ENCODE measurements at places on chromosomes 6 and 20. TPM values are rescaled to one million over a fixed set of nuclear protein-coding genes. Genes with fewer than 3 reads are reported as not detected.

DNA sequence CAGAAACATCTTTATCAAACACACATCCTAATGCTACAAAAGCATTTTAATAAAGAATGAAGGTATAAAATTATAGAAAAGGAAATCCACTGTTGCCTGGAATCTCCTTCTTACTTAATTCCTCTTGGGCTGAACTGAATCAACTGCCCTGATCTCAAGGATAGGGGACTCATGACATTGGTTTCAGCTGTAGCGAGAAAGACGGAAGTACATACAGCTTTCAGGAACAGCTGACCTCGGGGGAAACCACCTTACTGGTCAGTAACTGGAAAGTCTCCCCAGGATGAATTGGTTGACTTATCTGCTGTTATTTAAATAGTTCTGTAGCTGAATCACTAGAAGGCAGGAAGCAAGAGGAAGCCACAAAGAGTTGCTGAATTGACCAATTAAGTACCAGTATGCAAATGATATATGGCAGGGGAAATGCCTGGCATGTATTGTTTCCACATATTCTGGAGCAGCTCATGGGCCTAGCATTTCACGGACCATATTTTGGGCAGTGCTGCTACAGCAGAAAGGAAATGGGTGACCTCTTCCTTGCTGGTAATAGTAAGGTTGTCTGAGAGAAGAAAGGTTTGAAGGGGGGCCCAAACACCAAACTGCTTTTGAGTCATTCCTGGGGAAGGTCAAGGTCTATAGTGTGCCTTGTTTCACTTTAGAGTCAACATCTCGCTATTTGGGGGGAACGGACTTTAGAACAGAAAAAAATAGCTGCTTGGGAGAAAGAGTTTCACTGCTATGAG is 43.7 kb upstream of the MAP7 start:
- no peak for DNase-seq

- DNase-seq: no peak
These were observed 7.0 kb downstream of the SLC22A23 start for GRCh38 chr6:3449750-3450305.

GRCh38 chr6:157047951-157048350 is 270.8 kb downstream of the ARID1B start:
- no peak for DNase-seq

- DNase-seq: no peak
These were observed 103.5 kb upstream of the SIM1 start for GRCh38 chr6:100568255-100568654.

- DNase-seq: no peak
These were observed 235.8 kb downstream of the GMPR start for GRCh38 chr6:16473908-16474771.

DNA sequence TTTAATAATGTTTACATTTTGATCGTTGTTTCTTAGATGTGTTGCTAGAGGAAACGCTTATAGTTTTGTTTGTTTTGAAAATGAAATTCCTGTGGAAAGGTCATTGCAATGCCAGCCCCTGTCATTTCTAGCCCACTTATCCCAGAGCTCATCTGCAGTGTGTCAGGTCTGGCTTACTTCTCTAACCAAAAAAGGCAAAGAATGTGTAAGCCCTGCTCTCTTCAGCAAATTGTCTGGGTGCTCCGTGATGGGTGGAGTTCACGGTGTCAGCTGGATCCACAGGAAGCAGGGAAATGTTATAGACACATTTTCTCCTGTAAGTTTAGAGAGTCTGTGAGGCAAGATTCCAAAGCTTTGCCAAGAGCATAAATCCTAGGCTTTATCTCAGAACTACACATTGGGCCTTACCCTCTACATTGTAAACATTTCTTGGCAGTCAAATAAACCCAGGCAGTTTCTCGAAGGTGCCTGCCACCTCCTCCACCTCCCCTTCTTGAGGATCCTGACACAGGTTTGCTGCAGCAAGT is 50.9 kb downstream of the RPRD1B start:
- DNase-seq: no peak

DNA sequence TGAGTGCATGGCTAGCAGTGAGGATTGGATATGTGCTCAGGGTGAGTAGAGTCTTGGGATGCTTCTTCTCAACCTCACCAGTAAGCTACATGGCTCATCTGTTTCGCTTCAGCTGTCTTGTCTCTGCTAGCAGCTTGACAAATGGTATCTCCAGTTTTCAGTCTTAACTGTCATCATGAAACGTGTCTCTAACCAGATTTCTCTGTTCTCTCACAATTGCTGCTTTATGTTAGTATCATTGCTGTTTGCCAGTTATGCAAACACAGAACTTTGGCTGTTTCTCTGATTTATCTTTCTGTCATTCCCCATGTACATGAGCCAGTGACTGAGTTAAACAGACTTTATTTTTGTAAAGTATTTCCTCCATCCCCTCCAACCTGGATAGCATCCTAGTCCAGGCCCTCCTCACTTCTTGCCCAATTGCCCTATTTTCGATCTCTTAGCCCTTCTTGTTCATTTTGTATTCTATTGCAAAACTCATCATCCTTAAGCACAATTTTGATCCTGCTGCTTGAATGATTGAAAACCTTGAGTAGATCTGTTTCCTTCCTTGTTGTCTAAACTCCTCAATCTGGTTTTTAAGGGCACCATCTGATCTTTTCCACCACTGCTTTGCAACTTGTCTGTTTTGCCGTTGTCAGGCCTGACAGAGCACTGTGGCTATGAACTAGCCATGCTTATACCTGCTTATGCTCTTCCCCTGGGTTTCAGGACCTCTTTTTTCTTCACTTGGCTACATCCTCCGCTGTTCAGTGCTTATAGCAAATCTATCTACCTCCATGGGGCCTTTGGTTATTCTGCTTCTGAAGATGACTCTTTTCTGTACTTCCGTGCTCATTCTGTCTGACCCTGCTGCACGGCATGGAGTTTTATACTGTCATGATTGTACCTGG is 37.7 kb upstream of the ADIG start:
- no peak for DNase-seq

- no peak for DNase-seq
These were observed 126.4 kb downstream of the OPRM1 start for GRCh38 chr6:154165478-154165877.

DNA sequence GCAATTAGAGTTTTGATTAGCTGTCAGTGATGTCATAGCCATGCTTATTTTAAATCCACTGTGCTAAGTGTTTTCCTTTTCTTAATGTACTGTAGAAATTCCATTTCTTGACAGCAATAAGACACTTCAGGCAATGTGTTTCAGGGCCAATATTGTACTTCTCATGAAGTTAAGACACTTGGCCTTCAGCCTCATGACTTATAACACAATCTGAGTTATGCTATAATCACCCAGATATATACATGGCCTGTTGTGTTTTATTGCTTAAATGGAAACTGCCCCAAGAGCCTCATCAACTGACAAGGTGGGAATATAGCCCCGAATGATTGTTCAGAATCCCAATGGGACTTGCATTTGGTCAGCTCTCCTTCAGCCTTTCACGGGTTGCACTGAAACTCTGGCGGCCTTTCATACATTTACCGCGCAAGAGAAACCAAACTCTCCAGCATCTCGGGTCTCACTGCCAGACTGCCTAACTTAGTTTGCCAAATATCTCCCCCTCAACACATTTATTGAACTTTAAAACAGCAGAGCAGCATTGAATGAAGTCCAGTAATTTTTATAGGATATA is 44.2 kb upstream of the TBX18 start:
- DNase-seq: no peak

GRCh38 chr6:282867-283416 is 9.3 kb upstream of the DUSP22 start:
- no peak for DNase-seq

DNA sequence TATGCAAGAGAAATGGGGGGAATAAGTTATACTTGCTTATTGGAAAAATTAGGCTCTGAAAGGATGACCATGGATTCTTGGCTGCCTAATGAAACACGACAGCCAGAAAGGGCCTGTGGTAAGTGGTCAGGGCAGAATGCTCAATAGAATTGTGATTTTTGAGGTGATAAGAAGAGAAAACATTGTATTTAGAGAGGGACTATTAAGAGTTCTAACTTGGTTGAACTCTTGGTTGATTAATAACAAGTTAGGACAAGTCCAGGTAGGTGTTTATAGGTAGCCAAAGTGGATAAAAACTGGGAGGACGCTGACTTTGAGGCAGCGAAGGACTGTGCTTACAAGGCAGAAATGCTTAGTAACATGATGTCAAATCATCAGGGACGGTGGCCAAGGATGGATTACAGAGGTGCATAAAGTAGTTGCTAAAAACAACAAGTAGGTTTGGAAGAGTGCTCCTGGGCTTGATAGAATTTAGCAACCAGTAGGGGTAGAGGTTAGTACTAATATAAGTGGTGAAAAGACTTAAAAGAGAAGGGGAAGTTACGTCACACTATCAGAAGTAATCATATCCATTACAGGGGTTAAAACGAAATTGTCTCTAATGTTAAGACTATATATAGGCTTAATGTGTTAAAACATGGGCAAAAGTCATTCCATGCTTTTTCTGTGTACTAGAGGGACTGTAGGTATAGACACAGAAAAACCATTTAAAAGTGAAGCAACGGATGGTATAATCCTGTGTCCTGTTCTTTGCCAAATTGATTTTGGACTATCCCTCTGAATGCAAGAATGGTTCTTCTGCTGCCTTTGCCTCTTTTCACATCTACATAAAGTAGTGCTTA is 98.6 kb downstream of the EYA4 start:
- no peak for DNase-seq

DNA sequence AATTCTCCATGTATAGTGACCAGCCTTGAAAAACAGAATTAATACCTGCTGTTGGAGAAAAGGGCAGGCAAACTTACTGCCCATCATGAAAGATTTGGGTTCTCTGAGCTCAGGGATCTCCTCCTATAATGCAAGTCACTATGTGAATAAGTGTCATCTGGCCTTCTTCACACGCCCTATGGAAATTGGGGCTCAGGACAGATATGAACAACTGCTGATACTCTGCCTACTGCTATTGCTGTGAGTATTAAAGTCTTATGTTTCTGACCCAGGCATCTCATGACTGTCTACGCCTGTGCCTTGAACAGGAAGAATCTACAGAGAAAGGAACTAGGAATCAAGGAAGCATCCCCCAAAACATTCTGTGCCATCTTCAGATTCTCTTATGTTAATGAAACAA is 226.1 kb downstream of the SOD2 start:
- no peak for DNase-seq

Gene OR2B6
- not detected for total RNA-seq

Gene RNF144B
- 0.59 TPM for total RNA-seq

Measured in neural crest cell (in vitro differentiated cells).